Hematopoietic multipotent progenitor cell treated with erythropoietin and hydrocortisone succinate and interleukin-3 and kit ligand, for 4 days (in vitro differentiated cells): ENCODE measurements at places on chromosomes 5 and 9.

- no peak for DNase-seq
Observed at GRCh38 chr9:85118990-85119755, 449.6 kb downstream of the NTRK2 start.

GRCh38 chr9:8133606-8134005, 334.0 kb upstream of the DMAC1 start:
- no peak for DNase-seq

GRCh38 chr5:59149271-59149670, 566.4 kb downstream of the RAB3C start:
- no peak for DNase-seq

GRCh38 chr9:2173170-2173569, 158.0 kb downstream of the SMARCA2 start:
- no peak for DNase-seq

GRCh38 chr5:31186672-31187267, 6.7 kb upstream of the CDH6 start:
- peak; percentile 72 for DNase-seq

- peak; percentile 43 for DNase-seq
Observed at GRCh38 chr5:102975045-102975444, 144.9 kb downstream of the GIN1 start.

- DNase-seq, result peak; percentile 13
Observed at GRCh38 chr5:126234563-126235195, 188.5 kb upstream of the GRAMD2B start.

GRCh38 chr5:18802336-18802735, 1168.1 kb downstream of the TAF11L14 start:
- DNase-seq, result no peak

- no peak for DNase-seq
Observed at GRCh38 chr9:135589596-135590485, 28.3 kb downstream of the PAEP start.

DNA sequence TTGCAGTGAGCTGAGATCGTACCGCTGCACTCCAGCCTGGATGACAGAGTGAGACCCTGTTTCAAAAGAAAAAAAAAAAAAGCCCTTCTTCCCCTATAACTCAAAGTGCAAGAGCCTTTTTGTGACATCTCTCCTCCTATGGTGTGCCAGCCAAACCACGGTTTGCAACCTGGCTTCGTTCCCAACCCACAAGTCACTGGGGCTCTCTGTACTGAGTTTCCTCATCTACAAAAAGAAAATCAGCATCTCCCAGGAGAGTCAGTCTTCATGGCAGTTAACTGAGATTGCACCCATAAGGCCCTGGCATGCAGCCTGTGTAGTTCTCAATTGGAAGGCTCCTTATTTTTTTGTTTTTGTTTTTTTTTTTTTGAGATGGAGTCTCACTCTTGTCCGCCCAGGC, 14.8 kb downstream of the ODF2 start:
- peak; percentile 94 for DNase-seq

DNA sequence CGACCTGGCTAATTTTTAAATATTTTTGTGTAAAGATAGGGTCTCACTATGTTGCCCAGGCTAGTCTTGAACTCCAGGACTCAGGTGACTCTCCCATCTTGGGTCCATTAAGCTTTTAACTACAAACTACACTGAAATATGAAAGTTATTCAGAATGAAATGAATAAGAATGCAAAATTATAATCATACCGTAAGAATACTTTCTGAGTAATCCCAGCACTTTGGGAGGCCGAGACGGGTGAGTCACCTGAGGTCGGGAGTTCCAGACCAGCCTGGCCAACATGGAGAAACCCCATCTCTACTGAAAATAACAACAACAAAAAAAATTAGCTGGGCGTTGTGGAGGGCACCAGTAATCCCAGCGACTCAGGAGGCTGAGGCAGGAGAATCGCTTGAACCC, 1.1 kb upstream of the ORM1 start:
- no peak for DNase-seq

- DNase-seq, result no peak
Observed at GRCh38 chr5:645421-645820, 33.3 kb downstream of the CEP72 start.

- DNase-seq, result no peak
Observed at GRCh38 chr9:121246821-121247561, 21.0 kb upstream of the GSN start.

DNA sequence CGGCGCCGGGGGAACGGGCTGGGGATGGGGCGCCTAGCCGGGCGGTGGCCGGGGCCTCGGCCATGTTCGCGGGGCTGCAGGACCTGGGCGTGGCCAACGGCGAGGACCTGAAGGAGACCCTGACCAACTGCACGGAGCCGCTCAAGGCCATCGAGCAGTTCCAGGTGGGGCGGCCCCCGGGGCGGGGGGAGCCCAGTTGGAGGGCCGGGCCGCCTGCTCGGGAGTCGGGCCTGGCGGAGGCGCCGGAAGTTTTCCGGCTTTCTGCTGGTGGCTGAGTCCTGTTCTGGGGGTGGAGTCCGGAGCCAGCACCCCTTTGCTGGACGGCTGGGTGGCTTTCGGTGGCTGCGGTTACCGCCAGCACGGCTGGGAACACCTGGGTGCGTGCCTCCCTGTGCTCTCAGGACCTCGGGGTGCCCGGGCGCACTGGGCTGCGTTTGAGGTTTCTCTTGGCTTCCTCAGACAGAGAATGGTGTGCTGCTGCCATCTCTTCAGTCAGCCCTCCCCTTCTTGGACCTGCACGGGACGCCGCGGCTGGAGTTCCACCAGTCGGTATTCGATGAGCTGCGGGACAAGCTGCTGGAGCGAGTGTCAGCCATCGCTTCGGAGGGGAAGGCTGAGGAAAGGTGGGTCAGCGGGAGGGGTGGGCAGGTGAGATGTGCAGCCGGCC, 454 bp downstream of the NELFB start:
- DNase-seq, result no peak

DNA sequence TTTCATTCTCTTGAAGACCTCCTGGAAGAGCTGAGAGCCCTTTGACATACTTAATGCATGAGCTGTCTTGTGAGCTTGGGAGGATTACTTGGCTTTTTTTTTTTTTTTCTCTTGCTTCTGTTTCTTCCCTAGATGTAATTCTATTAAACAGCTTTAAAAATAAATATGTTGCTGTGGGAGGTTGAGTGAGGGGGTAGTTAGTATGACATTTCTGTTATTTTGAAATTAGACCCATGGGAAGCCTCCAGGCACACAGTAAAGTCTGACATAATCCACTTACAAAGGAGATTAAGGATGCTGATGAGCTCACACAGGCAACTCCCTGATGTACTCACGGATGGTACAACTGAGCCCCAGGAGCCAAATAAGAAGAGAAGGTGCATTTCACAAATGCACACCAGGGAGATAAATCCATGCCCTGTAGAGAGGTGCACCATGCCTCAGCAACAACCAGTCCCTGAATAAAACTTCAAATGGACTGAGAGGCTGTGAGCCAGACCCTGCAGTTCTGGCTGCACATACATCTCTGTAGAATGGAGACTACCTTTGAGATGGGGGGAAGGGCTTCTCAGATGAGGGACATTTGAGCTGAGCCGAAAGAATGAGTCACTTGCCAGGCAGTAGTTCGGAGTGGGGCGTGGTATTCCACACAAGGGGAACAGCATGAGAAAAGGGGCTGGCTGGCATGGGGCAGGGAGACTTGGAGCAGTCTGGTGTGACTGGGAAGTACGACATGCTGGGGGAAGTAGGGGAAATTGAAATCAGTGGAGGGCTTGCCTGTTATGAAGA, 68.7 kb downstream of the ACTL7B start:
- no peak for DNase-seq

DNA sequence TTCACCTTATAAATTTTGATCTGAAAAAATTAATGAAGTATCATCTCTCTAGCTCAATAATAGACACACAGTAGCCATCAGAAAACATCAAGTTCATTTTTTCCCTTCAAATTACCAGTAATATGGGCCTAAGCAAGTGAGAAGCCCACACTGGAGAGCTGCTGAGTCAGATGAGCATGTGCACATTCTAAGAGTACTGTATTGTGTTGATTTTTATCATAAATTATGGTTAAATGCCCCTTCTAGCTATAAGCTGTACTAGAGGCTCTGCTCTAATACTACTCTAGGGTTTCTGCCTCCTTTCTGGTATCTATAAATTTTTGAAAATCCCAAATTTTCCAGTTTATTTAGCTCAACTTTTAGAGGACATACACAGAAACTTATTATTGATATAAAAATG, 42.1 kb upstream of the TYRP1 start:
- DNase-seq, result no peak

DNA sequence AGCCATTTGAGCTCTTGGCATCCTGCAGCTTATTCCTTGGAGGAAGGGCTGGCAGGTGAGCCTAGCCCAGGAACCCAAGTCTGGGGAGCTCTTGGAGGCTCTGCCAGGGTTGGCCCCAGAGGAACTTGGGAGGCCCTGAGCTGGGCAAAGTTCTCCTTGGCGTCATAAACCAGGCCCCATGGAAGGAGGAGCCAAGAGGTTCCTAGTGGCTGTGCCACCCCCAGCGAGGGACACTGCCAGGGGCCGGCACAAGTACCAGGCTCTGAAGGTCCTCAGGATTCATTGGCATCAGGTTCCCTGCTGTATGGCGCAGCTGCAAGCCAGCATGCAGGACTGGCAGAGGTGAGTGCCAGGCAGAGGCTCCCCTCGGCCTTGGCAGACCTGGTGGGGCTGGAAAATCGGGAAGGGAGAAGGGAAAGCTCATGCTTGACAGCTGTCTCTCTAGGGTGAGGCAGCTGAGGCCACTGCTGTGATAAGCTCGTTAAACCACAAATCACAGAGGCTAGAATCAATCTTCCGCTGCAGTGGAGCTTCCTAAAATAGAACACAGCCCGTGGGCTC, 54.6 kb upstream of the SYNPO start:
- no peak for DNase-seq

DNA sequence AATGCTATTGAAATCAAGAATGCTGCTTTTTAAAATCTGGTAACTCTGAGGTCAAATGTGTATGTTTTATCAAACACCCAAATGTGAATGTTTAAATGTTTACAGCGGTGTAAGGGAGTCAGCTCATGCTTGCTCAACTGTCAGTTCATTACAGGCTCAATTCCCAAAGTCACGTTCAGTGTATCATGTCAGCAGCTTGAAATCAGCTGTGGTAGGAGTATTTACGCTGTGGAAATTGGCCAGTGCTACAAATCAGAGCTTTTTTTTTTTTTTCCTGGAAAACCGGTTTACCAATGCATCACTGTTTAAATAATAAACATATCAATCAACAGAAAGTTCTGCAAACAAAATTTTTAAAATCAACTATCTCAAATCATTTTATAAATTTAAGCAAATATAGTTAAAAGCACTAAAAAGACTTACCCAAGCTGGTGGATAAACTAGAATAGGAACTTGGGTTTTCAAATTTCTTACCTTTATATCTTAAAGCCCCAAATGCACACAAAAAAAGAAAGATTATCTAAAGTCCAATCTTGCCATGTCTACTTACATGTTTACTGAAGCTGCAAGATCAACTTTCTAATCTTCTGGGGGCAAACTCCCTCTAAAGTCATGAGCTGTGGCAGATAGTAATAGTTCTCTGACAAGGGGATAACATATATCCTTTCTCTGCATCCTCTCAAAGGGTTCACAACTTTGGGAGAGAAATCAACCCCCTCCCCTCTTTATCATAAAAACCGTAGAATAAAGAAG, 57.6 kb upstream of the GRAMD2B start:
- DNase-seq, result no peak

GRCh38 chr9:120714088-120714845, at the start of gene MEGF9:
Gene MEGF9, minus strand, starts transcription at chr9:120714470. Its CDS starts 112 bp downstream, at chr9:120714358.
- DNase-seq, result peak; percentile 99

DNA sequence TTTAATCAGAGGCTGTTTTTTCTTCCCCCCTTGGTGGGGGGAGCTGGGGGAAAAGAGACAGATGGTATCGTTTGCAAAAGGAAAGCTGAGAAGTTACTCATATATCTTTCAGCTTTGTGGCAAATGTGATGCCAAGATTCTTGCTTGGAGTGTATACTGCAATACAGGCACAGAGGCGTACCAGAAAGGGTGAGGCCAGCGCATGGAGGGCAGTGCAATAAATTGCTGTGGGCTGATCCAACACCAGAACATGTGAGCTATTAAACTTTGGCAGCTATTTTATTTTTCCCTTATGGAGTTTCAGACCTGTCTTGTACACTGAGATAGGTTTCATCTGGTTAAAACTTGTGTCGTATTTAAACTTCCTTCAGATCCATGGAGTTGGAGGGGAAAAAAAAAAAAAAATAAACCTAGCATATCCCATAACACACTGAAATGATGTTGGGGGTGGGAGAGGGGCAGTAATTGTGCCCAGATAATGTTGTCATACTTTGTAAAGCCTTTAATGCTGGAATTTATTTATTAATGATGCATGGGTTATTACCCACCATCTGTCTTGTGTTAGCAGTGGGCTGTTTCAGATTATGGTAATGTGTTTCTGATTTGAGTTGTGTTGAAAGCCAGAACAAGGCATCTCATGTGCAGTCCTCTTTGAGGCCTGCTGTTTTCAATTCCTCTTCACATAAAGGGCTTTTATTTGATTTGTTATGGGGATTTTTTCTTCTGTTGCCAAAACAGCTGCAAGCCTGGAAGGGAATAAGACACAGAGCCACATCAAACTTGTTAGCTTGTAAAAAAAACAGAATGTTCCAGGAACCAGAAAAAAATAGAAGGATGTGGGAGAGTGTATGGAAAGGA, 891.3 kb downstream of the TLE1 start:
- DNase-seq, result no peak

GRCh38 chr9:137520614-137521404, 29.4 kb downstream of the PNPLA7 start:
- no peak for DNase-seq

GRCh38 chr5:148898413-148899075, 72.1 kb downstream of the ADRB2 start:
- no peak for DNase-seq

DNA sequence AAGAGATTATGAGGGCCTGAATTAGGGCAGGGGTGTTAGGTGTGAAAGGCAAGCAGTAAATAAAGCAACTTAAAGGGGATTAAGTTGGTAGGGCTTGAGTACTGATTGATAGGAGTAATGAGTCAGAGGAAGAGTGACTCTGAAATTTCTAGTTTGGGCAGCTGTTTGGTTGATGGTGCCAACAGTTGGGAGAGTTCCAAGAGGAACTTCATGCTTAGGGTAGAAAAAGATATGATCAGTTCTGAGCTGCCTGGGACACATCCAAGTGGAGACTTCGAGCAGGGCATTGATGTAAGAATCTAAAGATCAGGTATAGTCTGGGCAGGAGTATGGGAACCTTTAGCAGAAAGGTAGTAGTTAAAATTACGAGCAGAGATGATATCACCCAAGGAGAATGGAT, 10.2 kb downstream of the MAMDC2 start:
- peak; percentile 79 for DNase-seq

DNA sequence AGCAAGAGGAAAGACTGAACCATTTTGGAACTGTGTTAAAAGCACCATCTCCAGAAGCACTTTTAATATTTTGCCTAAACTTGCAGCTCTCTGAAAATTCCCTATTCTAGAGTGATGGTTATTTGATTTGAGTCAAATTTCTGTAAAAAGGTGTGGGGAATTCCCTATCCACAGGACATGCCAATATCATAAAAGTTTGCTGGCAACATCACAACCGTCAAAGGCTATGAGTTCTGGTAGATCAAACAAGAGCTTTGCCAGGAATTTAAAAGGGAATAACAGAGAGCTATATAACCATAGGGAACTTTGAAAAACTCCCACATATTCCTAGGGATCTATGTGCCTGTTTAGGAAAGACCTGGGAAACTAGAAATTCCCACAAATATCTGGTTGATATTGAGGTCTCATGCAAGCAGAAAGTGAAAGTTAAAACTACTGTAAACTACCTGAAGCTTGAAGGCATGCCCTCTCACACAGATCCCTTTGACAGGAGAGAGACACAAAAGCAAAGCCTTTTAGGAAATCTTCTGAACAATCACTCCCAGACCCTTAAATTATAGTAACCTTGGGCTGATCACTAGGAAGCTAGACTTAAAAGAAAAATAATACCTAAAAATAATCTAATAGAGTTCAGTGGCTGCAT, 549.9 kb downstream of the ANXA1 start:
- no peak for DNase-seq
